Skeletal muscle tissue (tissue), 5 donors: ENCODE measurements at places on chromosomes 13 and 19. TPM values are rescaled to one million over a fixed set of nuclear protein-coding genes. Genes with fewer than 3 reads are reported as not detected.

Gene IGSF23
- not detected for total RNA-seq

Gene TNNI3
- total RNA-seq, result 4.7 TPM

Gene ZNF580
- 2.1 TPM for total RNA-seq

Gene SIGLECL1
- total RNA-seq, result not detected

Gene KRI1
- total RNA-seq, result 5.2 TPM

Gene LRRC8E
- total RNA-seq, result under 0.01 TPM

Gene SLC10A2
- total RNA-seq, result not detected

Gene ZNF541
- not detected for total RNA-seq

Gene PSG11
- 0.52 TPM for total RNA-seq

Gene RASIP1
- 23.5 TPM for total RNA-seq

Gene NANOS2
- total RNA-seq, result not detected

Gene ZNF583
- total RNA-seq, result 8.4 TPM

Gene LILRB1
- total RNA-seq, result 1.0 TPM

Gene FGF21
- total RNA-seq, result not detected

Gene ZNF30
- 12.0 TPM for total RNA-seq

Gene NRTN
- not detected for total RNA-seq

Gene PTH2
- total RNA-seq, result not detected

Gene TYROBP
- total RNA-seq, result 9.9 TPM

Gene NMRK2
- total RNA-seq, result 48.5 TPM

Gene PRR12
- total RNA-seq, result 3.1 TPM

Gene PRR19
- not detected for total RNA-seq

Gene PRTN3
- total RNA-seq, result 4.7 TPM

Gene PCDH20
- 2.6 TPM for total RNA-seq
